ENCODE measurements at places on chromosomes 5 and 9.

DNA sequence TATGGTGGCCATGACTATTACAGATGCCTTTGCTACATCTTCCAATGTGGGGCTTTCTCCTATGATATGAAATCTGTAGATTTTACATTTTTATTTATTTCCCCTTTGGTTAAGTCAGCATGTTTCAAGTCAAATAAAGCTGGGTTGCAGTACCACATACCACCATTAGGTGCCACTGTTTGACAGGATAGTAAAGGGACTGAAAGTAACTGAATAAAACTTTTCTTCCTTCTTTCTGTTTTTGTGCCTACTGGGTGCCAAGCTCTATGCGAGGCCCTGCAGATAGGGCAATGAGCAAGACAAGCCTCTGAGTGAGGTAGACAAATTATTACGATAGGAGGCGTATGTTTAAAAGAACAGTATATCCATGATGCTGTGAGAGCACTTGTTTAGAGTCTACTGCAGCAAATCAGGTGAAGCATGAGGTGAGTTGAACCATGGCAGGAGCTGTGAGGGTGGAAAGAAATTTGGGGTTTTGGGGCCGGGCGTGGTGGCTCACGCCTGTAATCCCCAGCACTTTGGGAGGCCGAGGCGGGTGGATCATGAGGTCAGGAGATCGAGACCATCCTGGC is 64.8 kb downstream of the GDNF start:
- no peak for DNase-seq

GRCh38 chr9:35758475-35759050 is 4.5 kb upstream of the MSMP start:
- DNase-seq: peak; percentile 36

GRCh38 chr5:69238760-69239251 is 4.1 kb downstream of the CDK7 start:
- DNase-seq: peak; percentile 39

GRCh38 chr5:95941756-95942155 is 19.9 kb downstream of the ELL2 start:
- DNase-seq: no peak

GRCh38 chr5:108321341-108321740 is 60.6 kb downstream of the FBXL17 start:
- no peak for DNase-seq

GRCh38 chr5:42404366-42404765 is 18.9 kb upstream of the GHR start:
- peak; percentile 35 for DNase-seq

DNA sequence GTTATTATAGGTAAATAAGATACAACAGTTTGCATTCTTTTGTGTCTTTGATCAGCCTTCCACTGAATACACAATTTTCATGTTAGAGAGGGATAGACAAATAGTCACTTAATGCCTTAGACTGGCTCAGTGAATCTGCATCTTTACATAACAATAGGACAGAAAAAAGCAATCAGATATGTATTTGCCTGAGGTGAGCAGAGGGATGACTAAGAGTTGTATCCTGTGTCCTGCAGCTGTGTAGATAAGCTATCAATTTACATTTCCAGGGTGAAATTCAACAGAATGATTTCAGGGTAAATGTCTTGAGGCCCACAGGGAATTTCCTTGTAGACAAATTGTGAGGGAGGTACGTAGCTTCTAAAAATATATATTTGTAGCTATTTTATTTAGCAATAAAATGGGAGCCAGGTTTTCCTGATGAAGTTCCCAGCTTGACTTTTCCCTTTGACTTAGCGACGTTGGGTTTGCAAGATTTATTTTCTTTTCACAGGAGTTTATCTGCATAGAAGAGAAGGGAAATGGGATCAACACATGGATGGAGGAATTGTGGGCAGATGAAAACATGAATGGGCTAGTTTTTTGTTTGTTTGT is 586.1 kb upstream of the CDH6 start:
- DNase-seq: no peak

- DNase-seq: peak; percentile 56
Observed at GRCh38 chr5:116084871-116085715, at the start of gene COMMD10. Gene COMMD10, plus strand, starts transcription at chr5:116085025.

GRCh38 chr5:36655161-36655560 is 48.8 kb downstream of the SLC1A3 start:
- DNase-seq: no peak

DNA sequence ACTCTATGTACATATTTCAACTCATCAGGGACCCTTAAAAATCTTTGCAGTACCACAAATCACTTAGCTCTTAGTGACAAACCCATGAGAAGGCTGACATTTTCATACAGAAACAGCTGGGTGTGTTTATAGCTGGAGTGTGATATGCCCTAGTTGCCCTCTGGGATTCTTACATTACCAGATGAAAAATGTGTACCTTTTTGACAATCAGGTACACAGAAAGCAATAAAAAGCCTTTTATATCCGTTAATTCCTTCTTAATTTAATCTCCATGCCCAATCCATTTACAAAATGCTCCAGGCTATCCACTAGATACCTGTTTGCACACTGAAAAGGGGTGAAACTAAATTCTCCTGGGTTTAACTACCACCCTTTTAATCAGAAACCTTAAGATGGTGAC is 222.9 kb downstream of the KIAA0825 start:
- no peak for DNase-seq

DNA sequence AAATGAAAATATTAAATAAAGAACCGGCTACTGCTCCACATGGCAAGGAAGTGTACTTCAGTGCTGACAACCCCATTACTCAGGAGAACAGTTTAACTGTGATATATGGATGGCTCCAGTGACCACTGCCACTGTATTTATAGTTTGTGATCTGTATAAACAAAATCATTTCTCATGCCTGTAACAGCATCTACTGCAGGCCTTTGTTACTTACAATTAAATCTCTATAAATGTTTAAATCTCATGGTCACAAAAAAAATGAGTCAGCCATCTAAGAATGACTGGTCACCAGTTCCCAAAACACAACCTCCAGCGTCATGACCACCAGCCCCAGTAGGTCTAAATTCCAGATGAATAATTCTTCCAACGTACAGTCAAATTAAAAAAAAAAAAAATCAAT is 24.6 kb downstream of the SERINC5 start:
- no peak for DNase-seq

GRCh38 chr5:130213607-130214006 is 309.3 kb downstream of the CHSY3 start:
- DNase-seq: no peak

- no peak for DNase-seq
Observed at GRCh38 chr5:169258372-169259000, 42.5 kb downstream of the SLIT3 start.

- DNase-seq: no peak
Observed at GRCh38 chr9:137464291-137464999, 5.3 kb upstream of the NSMF start.

- DNase-seq: no peak
Observed at GRCh38 chr9:121648799-121649198, 2.6 kb upstream of the DAB2IP start.

GRCh38 chr5:169521366-169521983 is 62.1 kb upstream of the SPDL1 start:
- DNase-seq: no peak

DNA sequence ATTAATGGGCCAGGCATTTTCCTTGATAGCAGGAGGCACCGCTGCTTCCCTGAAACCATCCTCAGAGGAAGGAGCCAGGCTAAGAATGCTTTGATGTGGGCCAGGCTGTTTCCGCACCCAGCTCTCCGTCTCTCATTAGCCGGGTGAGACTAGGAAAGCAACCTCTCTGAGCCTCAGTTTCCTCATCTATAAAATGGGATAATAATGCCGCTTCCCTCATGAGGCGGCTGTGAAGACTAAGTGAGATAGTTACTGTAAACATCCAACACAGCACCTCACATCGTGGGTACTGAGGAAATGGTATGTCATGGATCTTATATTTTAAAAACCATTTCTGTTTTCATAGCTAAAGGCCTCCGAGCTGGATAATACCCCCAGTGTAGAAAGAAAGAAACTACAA is 46.5 kb downstream of the NEK6 start:
- no peak for DNase-seq

DNA sequence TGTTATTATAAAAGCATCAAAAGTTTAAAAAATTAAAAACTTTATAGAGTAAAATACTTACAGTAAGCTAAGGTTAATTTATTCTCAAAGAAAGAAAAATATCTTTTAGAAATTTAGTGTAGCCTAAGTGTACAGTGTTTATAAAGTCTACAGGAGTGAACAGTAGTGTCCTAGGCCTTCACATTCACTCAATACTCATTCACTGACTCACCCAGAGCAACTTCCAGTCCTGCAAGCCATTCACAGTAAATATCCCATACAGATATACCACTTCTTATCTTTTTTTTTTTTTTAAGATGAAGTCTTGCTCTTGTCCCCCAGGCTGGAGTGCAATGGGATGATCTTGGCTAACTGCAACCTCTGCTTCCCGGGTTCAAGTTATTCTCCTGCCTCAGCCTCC is 73.1 kb upstream of the FST start:
- no peak for DNase-seq

DNA sequence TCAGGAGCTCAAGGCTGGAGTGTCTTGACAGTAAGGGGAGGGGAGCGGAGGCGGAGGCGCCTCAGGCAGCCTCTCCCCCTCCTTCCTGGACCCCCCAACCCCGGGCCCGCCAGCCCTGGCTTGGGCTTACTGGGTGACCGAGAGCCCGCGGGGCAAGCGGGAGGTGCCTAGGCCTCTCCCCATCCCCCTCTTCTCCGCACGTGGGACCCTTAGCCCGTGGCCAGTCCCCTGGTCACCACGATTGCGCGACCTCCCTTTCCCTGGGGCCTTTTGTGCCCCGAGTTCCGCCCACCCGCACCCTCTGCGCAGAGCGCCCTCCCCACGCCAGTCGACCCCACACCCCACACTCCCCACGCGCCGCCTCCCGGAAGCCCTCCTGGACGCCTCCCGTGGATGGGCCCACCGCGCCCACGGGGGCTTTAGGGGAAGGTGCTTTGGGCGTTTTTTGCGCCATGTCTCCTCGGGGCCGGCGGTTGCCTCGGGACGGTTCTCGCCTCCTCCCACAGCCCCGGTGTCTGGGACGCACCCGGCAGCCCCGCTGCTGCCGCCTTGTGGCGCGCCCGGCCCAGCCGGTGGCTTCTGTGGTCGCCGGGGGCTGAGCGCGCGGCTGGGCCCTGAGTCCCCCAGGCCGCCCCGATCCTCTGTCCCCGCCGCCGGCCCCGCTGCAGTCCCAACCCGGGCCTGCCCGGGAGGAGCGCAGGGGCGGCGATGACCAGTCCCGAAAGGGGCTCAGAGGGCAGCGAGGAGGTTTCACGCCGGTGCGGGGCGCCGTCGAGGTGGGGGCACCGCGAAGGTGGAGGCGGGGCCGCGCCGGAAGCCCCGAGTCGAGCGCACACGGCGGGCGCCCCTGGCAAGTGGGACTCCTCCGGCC is 3.2 kb downstream of the TOR4A start:
- no peak for DNase-seq

DNA sequence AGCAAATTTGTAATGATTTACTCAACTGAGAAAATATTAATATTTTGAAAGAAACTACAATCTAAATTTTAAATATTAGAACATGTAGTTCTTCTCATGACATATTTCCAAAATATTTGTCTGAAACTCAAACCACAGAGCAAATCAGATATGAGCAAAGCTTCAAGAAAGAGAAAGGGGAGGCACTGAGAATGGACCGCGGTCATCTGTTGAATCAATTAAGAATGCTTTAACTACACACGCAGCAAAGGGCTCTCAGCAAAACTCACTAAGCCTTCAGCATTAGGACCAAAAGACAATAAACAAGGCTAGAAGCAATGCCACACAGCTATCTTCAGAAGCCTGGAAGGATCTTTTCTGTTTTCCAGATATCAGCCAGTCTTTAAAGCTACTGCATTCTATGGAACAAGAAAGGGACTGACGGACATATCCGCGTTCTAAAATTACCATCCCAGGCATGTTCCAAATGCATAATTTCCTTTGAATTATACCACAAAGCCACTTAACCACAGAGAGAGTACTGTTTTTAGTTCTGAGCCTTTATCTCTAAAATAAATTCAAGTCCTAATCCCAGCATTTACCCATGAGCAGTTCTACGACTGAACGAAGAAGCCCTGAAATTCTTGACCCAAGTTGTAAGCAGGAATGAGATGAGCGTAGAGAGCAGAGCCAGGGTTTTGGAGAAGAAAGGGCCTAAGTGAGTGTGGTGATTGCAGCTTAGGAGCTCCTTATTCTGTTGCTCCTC is 513.5 kb downstream of the AGTPBP1 start:
- DNase-seq: no peak

GRCh38 chr5:129118405-129118804 is 23.9 kb downstream of the ISOC1 start:
- DNase-seq: no peak

GRCh38 chr5:167814828-167815227 is 476.6 kb upstream of the WWC1 start:
- peak; percentile 97 for DNase-seq

GRCh38 chr5:175821790-175822211 is 49.6 kb upstream of the CPLX2 start:
- DNase-seq: no peak

DNA sequence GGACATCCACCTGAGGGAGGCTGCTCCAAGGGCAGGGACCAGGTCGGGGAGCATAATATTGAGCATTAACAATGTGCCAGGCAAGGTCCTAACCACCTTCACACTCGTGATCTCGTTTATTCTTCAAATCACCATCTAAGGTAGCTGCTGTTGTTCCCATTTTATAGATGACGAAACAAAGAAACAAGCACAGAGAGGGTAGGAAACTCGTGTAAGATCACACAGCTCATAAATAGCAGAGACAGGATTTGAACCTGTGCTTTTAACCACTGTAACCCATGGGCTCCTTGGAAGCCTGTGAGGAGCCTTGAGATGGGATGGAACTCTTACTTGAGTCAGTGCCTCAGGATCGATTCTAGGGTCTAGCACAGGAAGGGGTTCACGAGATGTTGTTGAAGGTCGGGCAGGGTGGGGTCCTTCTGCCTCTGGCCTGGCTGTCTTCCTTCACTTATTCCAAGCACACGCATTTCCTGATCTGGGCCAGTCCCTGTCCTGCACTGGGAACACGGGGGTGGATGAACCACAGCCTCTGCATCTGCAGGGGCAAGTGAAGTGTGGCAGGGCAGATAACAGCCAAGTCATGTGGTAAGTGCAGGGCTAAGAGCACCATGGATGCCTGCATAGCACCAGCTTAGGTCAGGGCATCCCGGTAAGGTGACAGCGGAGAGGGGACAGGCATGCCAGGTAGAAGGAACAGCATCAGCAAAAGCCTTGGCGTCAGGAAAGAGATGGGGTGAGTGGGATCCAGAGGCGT is 188.1 kb downstream of the MELK start:
- DNase-seq: no peak

GRCh38 chr9:133460405-133461175 is 812 bp downstream of the CACFD1 start:
- no peak for DNase-seq

DNA sequence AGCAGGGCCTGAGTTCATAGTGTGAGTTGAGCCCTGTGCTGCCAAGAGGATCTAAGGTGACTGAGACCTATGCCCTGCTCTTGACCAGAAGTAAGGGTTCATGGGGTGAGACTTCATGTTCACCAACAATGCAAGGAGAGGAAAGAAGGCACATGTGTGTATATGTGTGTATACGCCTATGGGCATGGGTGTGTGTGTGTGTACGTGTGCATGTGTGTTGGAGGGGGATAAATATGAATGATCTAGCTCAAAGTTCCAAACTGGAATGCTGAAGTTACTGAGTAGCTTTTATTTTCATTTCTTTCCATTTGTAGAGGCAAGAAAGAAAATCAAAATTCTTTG is 25.6 kb upstream of the HAND1 start:
- DNase-seq: no peak
